Activated CD4-positive, alpha-beta T cell treated with anti-CD3 and anti-CD28 coated beads for 1 hour (primary cell): ENCODE measurements at places on chromosomes 1 and 21.

GRCh38 chr21:31457675-31458074 is 113.6 kb upstream of the TIAM1 start:
- no peak for DNase-seq

GRCh38 chr1:182855911-182856310 is 16.8 kb downstream of the DHX9 start:
- DNase-seq, result no peak

DNA sequence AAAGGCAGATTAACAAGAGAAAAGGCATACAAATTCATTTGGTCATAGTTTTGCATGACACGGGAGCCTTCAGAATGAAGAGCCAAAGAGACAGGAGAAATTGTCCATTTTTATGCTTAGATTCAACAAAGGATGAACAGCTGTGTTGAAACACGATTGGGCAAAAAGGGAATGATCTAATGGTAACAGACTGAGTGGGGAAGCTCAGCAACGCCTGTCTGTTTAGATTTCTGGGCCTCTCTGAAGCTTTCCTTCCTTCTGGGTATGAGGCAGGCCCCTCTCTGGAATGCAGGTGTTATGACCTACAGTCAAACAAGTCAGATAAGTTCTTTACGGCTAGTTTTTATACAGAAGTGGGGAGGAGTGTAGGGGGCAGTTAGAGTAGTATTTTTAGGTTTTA is 154.6 kb downstream of the RGS7 start:
- DNase-seq, result no peak

DNA sequence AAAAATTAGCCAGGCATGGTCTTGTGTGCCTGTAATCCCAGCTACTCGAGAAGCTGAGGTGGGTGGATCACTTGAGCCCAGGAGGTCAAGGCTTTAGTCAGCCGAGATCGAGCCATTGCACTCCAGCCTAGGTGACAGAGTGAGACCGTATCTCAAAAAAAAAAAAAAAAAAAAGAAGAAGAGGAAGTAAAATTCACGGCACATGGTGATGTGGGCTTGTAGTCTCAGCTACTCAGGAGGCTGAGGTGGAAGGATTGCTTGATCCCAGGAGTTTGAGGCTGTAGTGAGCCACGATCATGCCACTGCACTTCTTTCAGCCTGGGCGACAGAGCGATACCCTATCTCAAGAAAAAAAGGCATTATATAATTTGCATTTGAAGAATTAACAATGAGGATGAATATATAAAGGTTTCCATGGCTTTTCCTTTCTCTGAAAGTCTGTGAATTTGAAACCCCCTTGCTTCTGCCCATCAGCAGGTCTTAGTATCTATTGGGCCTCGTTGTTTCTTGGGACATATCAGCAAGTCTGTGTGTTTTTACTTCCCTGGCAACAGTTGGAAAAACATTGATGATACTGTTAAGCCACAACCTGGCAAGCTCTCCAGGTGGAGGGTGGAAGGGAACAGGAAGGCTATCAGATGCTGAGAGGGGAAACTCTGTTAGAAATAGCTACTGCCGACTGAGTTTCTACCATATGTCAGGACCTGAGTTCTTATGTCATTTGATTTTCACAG is 4.6 kb upstream of the PLA2G2D start:
- no peak for DNase-seq
